ENCODE measurements at places on chromosomes 1 and 21. TPM values are rescaled to one million over a fixed set of nuclear protein-coding genes. Genes with fewer than 3 reads are reported as not detected.

BNIPL gene
- total RNA-seq = 0.30 TPM

DAB1 gene
- under 0.01 TPM for total RNA-seq

ZNF683 gene
- not detected for total RNA-seq

SLC41A1 gene
- total RNA-seq = 45.8 TPM

KIAA1614 gene
- total RNA-seq = 3.0 TPM

FCRL6 gene
- not detected for total RNA-seq

GUCA2B gene
- not detected for total RNA-seq

MMP23B gene
- total RNA-seq = 17.6 TPM

RRP15 gene
- total RNA-seq = 16.9 TPM

RIPPLY3 gene
- not detected for total RNA-seq

CHRM3 gene
- 2.8 TPM for total RNA-seq

PPP1R12B gene
- 19.1 TPM for total RNA-seq

TIE1 gene
- 9.2 TPM for total RNA-seq

PARP1 gene
- 109 TPM for total RNA-seq

DUSP12 gene
- total RNA-seq = 33.6 TPM

CYP2J2 gene
- 0.32 TPM for total RNA-seq
